ENCODE measurements at places on chromosomes 2 and 18.

- DNase-seq: no peak
Observed at GRCh38 chr2:1754461-1755170, 10.3 kb upstream of the PXDN start.

- no peak for DNase-seq
Observed at GRCh38 chr2:573805-574392, 103.3 kb downstream of the TMEM18 start.

GRCh38 chr2:18167871-18168270 lies 289.4 kb downstream of the KCNS3 start:
- no peak for DNase-seq

DNA sequence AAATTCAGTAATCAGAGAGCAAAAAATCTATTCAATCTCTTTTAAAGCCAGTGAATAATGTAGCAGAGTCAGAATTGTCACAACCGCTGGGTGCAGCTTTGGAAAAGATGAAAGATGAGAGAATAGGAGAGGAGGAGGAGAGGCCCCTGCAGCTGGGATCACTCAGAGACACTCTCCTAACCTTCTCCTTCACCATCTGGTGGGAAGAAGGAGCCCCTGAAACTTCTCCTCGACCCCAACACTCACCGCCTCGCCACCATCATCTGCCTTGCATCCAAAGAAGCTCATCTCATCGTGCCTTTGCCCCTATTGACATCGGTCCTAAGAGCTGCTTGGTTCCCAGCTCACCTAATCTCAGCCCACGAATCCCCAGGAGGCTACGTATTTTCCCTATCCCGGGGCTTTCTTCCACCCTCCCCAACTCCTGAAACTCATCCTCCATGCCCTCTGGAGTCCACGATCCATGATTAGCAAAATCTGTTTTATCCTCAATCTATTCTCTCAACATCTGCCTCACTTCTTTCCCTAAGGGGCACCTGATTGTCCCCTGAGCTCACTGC lies 58.5 kb downstream of the PKDCC start:
- DNase-seq: no peak

- DNase-seq: no peak
Observed at GRCh38 chr2:175872005-175872348, 130.1 kb downstream of the LNPK start.

GRCh38 chr2:149885468-149885867 lies 297.9 kb upstream of the MMADHC start:
- no peak for DNase-seq

- DNase-seq: peak; percentile 75
Observed at GRCh38 chr2:235070063-235070706, 118.4 kb downstream of the SH3BP4 start.

- no peak for DNase-seq
Observed at GRCh38 chr2:18411626-18412025, 148.8 kb downstream of the RDH14 start.

GRCh38 chr2:71502941-71503738 lies 49.8 kb downstream of the DYSF start:
- no peak for DNase-seq

- DNase-seq: no peak
Observed at GRCh38 chr2:130764035-130764820, 8.9 kb downstream of the AMER3 start.

GRCh38 chr2:70247364-70248180 lies 856 bp downstream of the TIA1 start:
- peak; percentile 76 for DNase-seq

- DNase-seq: no peak
Observed at GRCh38 chr2:177474301-177474700, 81.7 kb downstream of the AGPS start.

GRCh38 chr18:51621113-51621863 lies 423.8 kb upstream of the MEX3C start:
- DNase-seq: peak; percentile 81

DNA sequence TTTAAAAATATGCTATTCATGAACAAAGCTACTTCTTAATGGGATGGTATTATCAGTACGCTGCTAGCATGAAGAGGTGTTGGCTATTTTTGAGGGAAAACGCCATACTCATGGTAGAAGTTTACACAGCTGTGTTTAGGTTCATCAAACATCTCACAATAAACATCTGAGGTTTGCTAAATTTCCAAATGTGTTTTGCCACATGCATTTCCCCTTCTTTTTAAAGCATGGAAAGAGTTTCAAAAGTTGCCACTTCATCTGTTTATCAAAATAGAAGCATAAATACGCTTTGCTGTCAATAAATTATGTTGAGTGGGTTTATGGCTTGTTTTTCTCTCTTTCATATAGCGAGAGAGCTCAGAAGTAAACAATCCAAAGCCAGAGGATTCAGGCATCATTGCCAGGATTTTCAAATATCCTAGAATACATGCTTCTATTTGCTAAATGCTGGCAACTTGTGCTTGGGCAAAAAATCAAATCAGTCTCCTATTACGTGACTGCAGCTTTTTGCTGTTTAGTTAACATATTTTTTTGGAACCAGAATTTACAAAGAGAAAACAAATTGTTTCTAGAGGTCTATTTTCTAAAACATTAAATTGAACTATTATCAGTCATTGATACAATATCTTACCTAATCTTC lies 1919.9 kb upstream of the LRRTM1 start:
- no peak for DNase-seq

DNA sequence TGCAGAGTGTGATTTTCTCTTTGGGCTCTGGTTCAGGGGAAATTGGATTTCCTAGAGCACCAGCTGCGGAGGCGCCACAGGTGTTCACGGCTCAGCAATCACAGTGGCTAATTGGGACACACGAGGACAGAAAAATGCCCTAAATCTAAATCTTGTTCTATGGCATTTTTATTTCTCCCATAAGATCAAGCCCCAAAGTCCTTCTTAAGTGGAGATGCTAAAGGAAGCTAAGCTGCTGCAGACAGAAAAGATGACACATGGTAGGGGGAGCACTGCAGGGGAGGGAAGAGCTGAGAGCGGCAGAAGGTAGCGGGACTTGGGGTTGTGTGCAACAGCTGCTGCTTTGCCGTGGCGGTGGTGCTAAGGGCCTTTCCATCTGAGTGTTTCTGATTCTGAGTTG lies 280.6 kb downstream of the MYT1L start:
- DNase-seq: no peak

- no peak for DNase-seq
Observed at GRCh38 chr2:191620144-191620543, 57.8 kb upstream of the NABP1 start.

DNA sequence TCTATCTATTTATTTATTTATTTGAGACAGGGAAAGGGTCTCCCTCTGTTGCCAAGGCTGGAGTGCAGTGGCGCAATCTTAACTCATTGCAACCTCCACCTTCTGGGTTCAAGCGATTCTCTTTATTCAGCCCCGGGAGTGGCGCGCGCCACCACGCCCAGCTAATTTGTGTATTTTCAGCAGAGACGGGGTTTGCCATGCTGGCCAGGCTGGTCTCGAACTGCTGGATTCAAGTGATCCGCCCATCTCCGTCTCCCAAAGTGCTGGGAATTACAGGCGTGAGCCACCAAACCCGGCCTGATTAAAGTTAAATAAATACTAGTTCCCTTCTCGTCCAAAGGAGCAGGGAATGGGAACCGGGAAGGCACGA lies 4.2 kb upstream of the CTDSP1 start:
- no peak for DNase-seq

DNA sequence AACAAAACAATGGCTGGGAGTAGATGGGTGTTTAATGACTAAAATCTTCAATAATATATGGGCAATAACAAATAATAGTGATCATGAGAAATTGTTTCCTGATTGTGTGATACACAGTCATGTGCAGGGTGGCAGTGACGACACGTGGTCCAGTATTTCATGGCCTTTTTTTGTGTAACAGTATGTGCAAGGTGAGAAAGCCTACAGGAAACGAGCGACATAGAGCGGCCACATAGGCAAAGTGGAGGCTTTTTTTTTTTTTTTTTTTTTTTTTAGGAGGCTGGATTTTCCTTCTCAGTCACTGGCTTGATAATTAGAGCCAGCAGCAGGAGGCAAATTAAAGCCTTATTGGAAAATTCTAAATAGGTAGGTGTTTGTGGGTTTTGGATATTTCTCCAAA lies 123.7 kb downstream of the MYO3B start:
- DNase-seq: no peak

- DNase-seq: no peak
Observed at GRCh38 chr2:158773121-158773520, 22.0 kb upstream of the DAPL1 start.

- DNase-seq: no peak
Observed at GRCh38 chr2:164609790-164610189, 11.5 kb downstream of the GRB14 start.

DNA sequence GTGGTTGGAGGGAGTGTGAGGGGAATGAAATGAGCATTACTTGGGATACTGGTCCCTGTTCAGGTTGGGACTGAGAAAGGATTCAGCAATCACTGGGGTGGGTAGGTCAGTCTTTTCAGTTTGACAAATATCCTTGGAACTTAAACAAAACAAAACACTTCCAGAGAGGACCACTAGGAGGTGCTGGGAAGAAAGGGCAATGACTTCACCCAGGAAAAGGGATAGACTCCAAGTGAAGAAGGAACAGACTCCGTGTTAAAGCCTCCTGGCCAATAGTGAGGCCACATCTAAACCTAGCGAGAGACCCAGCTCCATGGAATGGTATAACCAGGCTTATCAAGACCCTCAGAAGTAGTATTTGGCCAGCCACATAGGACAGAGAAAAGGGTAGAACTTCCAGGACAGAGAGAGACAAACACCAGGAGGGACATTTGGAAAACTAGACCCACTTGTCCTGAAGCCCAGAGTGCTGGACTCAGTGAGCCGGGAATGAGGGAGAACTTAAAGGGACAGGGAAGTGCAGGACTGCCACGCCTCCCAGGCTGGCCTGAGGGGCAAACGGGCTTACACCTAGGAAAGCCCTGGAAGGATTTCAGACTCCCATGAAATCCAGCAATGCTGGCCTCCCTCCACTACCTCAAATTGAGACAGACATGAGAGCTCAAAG lies 19.6 kb upstream of the KCNG3 start:
- peak; percentile 72 for DNase-seq

- no peak for DNase-seq
Observed at GRCh38 chr18:39969803-39970494, 1985.1 kb upstream of the PIK3C3 start.

GRCh38 chr2:30747206-30747605 lies 60.0 kb downstream of the CAPN13 start:
- no peak for DNase-seq

DNA sequence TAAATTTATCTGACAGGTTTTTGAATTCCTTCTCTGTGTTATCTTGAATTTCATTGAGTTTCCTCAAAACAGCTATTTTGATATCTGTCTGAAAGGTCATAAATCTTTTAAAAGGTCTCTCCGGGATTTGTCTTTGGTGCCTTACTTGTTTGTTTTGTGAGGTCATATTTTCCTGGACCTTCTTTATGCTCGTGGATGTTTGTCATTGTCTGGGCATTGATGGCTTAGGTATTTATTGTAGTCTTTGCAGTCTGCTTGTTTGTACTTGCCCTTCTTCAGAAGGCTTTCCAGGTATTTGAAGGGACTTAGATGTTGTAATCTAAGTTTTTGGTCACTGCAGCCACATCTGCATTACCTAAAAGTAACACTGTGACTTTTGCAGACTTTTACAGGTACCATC lies 355.2 kb downstream of the PARD3B start:
- no peak for DNase-seq

DNA sequence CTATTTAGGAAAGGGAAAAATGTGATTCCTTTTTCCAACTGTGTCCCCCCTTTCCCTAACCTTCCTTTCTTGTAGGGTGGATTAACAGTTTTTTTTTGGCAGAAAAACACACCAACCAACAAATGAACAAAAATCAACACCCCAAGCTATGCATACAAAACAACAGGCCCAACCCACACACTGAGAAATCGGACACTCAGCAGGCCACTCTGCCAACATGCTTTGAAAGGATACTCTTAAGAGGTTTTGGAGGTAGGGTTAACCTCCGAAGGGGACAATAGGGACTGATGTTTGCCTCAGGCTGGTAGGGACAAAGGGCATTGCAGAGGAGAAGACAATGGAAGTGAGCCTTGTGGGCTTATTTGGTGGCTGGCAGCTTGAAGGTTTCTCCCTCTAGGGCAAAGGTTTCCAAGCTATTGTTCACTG lies 33.1 kb upstream of the POLE4 start:
- DNase-seq: peak; percentile 38

DNA sequence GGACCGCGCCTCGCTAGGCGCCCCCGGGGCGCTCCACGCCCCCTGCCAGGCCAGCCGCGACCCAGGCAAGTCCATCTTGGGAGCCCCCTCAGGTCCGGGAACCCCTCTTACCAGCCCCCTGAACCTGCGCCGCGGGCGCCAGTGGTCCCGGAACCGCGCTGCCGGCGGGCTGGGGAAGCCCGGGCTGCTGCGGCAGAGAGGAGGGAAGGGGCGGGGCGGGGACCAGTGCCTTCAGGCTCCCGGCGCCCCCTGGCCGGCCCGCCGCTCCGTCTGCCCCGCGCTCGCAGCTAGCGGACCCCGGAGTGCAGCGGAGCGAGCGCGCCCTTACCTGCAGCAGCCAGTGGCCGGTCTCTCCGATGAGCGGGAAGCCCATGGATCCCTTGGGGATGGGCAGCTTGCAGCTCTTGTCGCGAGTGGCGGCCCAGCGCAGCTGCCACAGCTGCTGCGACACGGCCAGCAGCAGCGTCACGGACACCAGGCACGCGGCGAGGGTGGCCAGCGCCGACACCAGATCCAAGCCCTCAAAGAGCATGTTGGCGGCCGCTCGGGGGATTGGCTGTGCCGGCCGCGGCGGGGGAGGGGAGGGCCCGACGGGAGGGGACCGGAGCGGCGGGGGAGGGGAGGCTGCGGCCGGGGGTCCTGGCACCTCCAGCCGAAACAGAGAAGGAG lies at the start of gene CYP26B1:
CYP26B1 (minus strand) TSS at position 560 of the 669 bp plus-strand sequence; CDS start at position 532, 28 bp downstream.
- peak; percentile 82 for DNase-seq

DNA sequence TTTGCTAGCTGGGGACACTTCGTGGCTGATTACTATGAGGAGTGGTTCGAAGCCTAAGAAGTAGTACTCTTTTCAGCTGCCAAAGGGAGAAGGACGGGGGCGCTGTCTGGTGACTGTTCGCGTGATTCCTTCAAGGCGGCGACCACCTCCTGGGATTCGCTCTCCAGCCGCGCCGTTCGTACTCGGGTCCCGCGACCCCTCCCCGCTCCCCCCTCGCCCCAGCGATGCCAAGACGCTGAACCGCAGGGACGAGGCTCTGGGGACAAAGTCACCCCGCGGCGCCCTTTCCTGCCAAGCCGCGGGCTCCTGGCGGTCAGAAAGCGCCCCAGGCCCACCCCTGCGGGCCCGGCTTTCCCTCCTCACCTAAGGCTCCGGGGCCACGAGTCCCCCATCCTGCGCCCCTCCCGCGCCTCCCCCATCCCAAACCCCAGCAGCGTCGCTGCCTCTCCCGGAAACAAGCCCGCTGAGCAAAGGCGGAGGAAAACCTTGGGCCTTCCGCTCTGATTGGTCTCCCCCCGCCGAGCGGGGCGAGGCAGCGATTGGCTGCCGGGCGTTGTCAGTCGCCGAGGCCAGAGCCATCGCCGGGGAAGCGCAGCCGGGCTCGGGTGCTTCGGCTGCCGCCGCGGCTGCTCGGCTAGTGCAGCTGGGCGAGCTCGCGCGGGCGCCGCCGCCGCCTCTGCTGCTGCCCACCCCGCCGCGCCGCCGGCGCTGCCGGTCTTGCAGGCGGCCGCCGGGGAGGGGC lies 404.3 kb downstream of the XIRP2 start:
- peak; percentile 97 for DNase-seq

- DNase-seq: no peak
Observed at GRCh38 chr2:72788756-72789155, 37.1 kb downstream of the EXOC6B start.

GRCh38 chr2:105239924-105240323 lies 1.6 kb upstream of the GPR45 start:
- peak; percentile 31 for DNase-seq

GRCh38 chr2:127647242-127648190 lies 1.6 kb downstream of the GPR17 start:
- DNase-seq: no peak

- no peak for DNase-seq
Observed at GRCh38 chr2:29226808-29227207, 111.6 kb downstream of the CLIP4 start.

GRCh38 chr2:10286216-10287037 lies 16.3 kb upstream of the HPCAL1 start:
- no peak for DNase-seq

All from neural progenitor cell (in vitro differentiated cells).